ENCODE measurements at places on chromosomes 12 and 14.

GRCh38 chr12:132466241-132467201, 23.4 kb upstream of the FBRSL1 start:
- no peak for DNase-seq

DNA sequence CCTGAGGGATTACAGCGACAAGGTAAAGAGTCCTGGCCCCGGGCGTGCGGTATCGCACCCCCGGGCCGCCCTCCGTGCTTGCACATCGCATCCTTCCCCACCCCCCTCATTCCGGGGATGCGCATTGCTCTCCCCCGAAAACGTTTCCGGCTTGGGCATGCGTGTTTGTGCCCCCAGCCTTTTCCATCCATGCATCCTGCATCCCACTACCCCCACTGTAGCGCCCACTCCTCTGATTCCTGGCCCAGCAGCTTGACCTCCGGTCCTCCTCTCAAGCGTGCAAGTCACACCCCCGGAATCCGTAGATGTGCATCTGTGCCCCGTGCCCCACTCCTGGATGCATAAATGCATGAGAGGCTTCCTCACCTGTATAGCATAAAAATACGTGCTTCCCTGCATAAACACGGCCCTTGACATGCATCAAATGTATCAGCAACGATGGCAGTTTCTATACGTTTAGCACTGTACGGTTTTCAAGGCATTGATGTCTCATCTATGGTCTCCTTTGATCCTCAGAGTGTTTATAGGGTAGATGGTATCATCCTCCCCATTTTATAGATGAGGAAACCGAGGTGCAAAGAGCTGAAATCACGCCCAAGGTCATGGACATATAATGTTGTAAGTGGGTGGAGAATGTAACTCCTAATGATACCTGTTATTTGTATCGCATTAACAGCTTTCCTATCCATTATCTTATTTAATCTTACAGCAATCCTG, 484 bp downstream of the RIC8B start:
- no peak for DNase-seq

DNA sequence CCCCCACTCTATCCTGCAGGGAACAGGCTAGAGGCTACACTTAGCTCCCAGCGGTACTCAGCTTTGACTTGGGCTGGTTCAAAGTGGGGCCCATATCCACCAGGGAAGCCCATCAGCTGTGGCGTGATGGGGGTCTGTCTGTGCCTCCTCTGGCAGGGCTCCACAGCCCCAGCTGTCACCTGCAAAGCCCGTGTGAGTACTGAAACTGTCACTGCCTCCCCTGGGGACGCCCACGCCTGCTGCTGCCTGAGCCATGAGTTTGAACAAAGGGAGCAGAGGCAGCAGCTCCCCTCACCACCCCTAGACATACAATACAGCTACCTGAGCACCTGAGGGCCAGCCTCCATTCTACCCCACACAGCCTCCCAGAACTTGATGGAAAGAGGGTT, 5.0 kb downstream of the REM2 start:
- no peak for DNase-seq

- no peak for DNase-seq
Measured at GRCh38 chr14:33611405-33612196, 339.3 kb downstream of the EGLN3 start.

GRCh38 chr14:91918186-91918883, 29.2 kb downstream of the FBLN5 start:
- no peak for DNase-seq
